ENCODE measurements at places on chromosomes 4 and X.

- no peak for DNase-seq
These were observed 40.8 kb upstream of the TADA2B start for GRCh38 chr4:7002336-7002735.

- no peak for DNase-seq
These were observed 258.6 kb upstream of the ARSJ start for GRCh38 chr4:114237997-114238396.

- DNase-seq, result no peak
These were observed 32.7 kb downstream of the NUDT6 start for GRCh38 chr4:122889726-122890125.

DNA sequence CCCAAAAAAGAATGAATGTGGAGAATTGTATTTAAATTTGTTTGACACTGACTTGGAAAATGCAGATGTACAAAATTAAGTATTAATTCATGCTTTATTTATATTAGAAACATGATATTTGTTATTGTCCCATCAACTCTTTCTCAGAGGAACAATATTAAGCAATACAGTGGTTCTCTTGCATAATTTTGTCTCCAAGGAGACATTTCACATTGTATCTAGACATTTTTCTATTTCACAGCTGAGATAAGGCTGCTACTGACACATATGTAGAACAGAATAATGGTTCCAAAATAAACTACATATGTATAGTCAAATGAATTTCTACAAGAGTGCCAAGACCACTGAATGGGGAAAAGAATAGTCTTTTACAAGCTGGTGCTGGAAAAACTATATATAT, 427.9 kb upstream of the SPANXN1 start:
- DNase-seq, result no peak

DNA sequence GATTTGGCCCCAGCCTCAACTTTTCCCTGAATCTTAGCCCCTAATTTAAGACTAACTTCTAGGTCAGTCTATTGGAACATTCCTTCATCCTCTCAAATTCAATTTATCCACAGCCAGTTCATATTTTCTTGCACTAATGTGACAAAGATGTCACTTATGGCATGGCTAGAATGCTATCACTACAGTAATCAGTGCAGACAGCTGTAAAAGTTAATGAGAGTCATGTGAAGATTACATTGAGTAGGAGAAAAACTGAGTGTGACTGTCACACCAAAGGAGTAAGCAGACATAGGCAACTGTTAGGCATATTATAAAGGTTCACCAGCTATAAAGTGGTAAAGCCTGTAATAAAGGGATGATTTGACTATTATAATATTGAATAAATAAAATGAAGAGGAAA, 42.6 kb downstream of the GABRG1 start:
- no peak for DNase-seq
